ENCODE measurements at places on chromosomes 12 and 14.

DNA sequence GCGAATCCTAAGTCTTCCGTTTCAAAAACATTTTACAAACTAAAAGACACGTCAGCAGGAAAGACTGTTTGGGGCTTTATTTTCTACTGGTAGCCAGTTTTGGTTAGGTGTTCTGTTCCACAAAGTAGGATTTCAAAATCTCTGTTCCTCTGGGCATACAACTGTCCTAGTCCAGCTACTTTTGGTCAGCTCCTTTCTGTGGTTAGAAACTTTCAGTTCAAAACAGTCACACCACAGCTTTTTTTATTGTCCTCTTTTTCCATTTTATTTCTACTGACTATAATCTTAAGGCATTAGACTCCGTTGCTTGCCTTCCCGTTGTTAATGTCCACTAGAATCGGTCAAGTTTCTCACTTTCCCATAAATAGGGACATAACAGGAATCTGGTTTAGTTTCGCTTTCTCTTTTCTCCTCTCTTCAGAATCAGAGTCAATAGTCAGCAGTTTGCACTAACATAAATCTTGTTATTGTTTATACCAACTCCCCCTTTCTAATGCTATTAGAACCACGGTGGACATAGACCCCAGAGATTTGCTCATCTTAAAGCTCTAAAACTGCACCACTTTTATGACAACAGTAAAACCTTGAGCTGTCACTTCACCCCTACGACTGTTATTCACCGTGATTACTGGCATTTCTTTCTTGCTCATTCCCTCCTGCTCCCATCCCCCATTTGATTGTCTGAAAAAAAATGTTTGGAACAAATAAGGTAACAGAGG is 41.5 kb upstream of the NPAS3 start:
- DNase-seq: no peak

GRCh38 chr14:104399432-104400155 is 180.0 kb upstream of the C14orf180 start:
- DNase-seq: no peak

GRCh38 chr12:66235626-66236281 is 46.7 kb downstream of the IRAK3 start:
- DNase-seq: no peak

GRCh38 chr12:2391740-2392331 is 339.0 kb downstream of the CACNA1C start:
- DNase-seq: no peak

- no peak for DNase-seq
Observed at GRCh38 chr12:45974171-45974719, 16.1 kb downstream of the SCAF11 start.

GRCh38 chr14:27435923-27436670 is 838.3 kb upstream of the NOVA1 start:
- no peak for DNase-seq

- no peak for DNase-seq
Observed at GRCh38 chr12:89073027-89073398, 279.3 kb downstream of the DUSP6 start.

- no peak for DNase-seq
Observed at GRCh38 chr12:6332459-6332858, 9.4 kb downstream of the TNFRSF1A start.

GRCh38 chr12:52455821-52456220 is 3.9 kb upstream of the KRT6B start:
- DNase-seq: no peak

GRCh38 chr12:46559311-46559710 is 186.7 kb upstream of the SLC38A2 start:
- DNase-seq: no peak

GRCh38 chr14:83709116-83709515 is 1820.8 kb upstream of the FLRT2 start:
- no peak for DNase-seq

- DNase-seq: no peak
Observed at GRCh38 chr14:105902131-105902898, 375.9 kb downstream of the TMEM121 start.

DNA sequence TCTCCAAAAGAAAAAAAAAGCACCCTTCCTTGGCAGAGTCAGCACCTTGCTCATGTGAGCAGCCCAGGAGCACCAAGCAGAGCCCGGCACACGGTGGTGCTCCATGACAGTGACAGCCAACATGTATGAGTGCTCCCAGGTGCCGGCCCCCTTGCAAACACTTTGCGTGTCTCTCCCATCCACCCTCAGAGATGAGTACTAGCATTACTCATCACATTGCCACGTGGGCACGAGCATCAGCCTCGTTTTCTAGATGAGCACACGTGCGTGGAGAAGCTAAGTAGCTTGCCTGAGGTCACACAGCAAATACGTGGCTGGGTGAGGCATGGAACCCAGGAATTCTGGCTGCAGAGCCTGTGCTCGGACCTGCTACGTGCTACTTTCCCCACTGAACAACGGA is 177.9 kb upstream of the PRMT8 start:
- no peak for DNase-seq

- no peak for DNase-seq
Observed at GRCh38 chr12:13478650-13479181, 282.2 kb downstream of the EMP1 start.

DNA sequence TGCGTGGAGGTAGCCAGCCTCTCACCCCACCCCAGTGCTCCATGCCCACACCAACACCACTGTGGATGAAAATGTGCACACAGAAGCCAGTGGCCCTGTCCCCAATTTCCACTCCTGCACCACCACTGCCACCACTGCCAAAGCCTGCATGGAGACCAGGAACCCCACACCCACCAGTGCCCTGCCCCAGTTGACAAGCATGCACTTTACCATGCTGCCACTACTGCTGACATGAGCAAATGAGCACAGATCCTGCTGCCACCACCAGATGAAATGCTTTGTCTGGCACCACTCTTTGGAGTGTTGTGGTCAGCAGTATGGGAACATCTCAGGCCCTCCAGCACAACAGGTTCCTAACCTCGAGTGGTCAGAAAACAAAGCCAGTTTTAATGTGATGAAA is 104.1 kb downstream of the ATXN7L3B start:
- no peak for DNase-seq

GRCh38 chr14:38367922-38368321 is 112.0 kb upstream of the CLEC14A start:
- no peak for DNase-seq

GRCh38 chr12:75953312-75953906 is 78.2 kb downstream of the PHLDA1 start:
- DNase-seq: no peak

- peak; percentile 71 for DNase-seq
Observed at GRCh38 chr12:14723763-14724162, 27.4 kb upstream of the GUCY2C start.

DNA sequence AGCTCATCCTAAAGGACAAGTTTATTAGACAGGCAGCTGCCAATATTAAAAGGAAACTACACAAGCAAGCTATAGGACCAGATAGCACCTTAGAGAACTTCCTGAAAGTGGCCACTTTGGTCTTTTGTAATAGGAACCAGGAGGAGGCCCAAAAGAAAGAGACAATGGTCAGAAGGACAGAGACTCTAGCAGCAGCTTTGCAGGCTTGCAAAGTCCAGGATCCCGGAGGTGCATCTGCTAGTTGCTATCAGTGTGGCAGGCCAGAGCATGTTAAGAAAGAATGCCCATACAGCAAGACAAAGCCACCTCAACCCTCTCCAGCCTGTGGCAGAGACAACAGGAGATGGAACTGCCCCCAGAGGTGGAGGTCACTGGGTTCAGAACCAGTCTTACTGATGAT is 23.4 kb downstream of the APOBEC1 start:
- no peak for DNase-seq

DNA sequence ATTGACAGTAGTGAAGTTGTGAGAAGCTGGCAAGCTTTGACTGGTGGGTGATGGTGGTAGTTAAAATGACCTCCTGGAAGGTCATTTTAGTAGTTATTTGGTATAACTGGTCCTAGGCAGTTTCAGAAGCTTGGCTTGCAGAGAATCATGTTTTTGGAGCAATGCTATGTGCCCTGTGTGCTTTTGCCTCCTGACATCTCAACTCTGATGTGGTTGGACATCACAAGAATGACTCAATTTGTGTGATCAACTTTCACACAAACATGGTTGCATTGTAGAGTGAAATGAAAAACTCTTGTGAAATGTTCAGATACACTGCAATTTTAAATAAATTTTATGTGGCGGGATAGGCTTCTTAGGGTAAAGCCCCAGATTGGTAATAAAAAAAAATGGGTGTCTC is 8.3 kb upstream of the ABCD2 start:
- DNase-seq: no peak

GRCh38 chr12:81095501-81096232 is 17.8 kb downstream of the ACSS3 start:
- DNase-seq: no peak

GRCh38 chr14:89377544-89377943 is 39.5 kb downstream of the FOXN3 start:
- DNase-seq: no peak

DNA sequence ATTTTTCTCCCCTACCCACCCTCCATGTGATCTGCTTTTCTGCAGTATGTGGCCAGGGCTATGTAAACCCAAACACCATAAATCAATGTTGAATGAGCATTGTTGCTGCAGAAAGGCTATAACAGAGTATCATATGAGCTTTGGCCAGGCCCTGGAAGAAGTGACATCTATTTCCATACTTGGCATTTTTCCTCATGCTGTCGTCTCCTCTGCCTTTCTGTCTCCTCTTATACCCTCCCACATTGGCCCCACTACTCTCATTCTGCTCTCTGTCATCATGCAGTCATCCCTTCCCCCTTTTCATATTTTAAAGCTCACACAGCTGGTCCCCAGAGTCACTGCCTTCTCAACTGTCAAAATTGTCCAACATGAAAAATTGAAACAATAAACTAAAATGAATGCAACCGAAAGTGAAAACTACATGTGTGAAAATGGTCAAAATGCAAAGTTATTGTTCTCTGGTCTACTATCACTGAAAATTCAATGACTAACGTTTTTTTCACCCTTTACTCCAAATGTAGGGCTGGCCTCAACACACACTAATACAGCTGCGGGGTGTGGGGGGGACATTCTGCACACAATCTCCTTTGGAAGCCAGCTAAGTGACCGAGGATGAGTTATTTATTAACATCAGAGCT is 290.7 kb upstream of the TMPO start:
- DNase-seq: no peak

- DNase-seq: no peak
Observed at GRCh38 chr12:138171-138897, 71.8 kb downstream of the IQSEC3 start.

DNA sequence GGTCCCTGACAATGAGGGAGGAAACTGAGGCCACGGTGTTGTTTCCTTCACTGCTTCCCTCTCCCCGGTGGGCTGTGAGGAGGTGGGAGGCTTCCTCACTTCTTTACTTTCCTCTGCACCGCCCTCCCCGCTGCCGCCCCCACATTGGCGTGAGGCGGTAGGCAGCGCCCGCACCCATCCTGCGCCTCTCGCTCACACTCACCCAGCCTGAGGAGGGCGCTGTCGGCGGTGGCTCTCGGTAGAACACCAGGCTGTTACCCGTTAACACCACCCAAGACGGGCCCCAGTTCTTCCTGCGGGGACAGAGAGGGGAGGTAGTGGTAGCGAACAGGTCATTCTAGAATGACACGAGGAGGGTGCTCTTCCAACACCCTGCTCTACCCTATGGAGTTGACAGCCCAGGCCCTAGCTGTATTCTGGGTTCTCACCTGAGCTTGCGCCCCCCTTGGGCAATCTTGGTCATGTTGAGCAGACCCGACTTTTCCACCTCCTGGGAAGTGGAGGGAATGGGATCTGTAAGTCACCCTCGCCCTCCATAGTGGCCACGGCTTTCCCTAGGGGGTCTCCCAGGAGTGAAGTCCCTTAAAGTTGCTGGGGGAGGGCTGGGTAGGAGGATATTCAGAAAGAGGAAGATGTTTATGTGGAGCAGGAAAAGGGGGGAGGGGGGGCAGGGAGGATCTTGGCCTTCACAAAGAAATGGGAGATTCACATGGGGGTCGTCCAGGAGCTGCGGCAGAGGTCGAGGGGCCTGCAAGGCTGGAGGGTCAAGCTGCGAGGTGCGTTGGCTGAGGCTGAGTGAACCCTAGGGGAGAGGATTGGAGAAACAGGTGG is 3.3 kb downstream of the ARHGAP9 start:
- no peak for DNase-seq

- no peak for DNase-seq
Observed at GRCh38 chr12:114689075-114689994, 5.4 kb upstream of the TBX3 start.

DNA sequence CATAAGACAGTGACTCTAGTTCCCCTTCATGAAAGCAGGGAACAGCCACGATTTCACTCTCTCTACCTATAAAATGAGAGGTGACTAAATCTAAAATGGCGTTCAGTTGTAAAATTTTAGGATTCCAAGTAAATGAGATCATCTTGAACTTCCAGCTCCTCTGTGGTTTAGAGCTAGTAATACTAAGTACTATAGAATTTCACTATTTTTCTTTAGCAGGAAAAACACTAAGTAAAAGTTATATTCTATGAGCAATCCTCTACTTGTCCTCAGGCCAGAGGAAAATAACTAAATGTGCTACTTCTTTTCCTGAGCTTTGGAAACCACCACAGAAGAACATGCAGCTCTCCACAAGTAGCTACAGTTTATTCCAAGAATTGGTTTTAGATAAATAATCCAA is 55.6 kb downstream of the NIN start:
- no peak for DNase-seq

GRCh38 chr12:98419081-98419794 is 96.2 kb upstream of the TMPO start:
- DNase-seq: no peak

GRCh38 chr12:49091056-49091835 is 3.4 kb downstream of the DHH start:
- no peak for DNase-seq

- no peak for DNase-seq
Observed at GRCh38 chr12:93519859-93520258, 52.5 kb downstream of the MRPL42 start.

- DNase-seq: peak; percentile 98
Observed at GRCh38 chr12:124392667-124393413, 97.9 kb downstream of the RFLNA start.

- no peak for DNase-seq
Observed at GRCh38 chr12:15155271-15155670, 65.9 kb downstream of the RERG start.

DNA sequence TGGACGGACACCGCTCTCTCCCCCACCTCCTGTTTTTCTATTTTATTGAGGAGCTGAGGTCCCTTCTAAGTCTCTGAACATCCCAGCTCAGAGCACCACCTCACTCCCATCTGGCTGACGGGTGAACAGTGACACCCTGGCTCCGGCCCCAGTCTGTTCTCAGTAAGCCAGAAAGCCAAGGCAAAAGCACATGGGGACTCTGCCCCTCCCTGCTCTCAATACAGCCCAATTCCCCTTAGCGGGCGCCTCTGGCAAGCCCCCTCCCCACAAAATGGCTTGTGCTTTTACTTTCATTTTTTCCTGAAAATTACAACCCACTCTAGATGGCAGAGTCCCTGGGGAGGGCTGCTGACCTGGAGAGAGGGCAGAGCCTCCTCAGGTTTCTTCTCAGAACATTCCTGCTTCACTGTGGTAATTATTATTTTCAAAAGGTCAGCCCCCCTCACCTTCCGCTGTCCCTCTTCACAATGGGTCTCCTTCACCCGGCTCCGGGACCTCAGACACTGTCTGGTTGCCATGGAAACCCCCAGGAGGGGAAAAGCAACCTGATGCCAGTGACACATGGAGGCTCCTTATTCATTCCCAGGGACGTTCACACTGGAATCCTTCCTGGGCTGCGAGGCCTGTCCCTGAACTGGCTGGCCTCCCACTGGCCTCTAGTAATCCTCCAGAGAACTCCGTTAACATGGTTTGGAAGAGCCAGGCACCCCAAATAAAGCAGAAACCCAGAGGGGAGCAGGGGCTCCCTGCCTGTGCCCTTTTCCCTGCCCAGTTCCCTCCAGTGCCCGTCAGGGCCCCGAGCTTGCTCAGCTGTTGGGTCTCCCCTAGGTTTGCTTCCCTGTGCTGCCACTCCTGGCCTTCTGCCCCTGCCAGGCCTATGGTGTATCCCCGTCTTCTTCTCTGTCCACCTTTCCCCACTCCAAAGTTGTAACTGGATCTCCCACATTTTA is 15.9 kb downstream of the COL2A1 start:
- no peak for DNase-seq
